Nephron progenitor cell (in vitro differentiated cells): ENCODE measurements at places on chromosomes 5 and 9.

- no peak for DNase-seq
Observed at GRCh38 chr5:175690025-175690424, 32.2 kb downstream of the HRH2 start.

DNA sequence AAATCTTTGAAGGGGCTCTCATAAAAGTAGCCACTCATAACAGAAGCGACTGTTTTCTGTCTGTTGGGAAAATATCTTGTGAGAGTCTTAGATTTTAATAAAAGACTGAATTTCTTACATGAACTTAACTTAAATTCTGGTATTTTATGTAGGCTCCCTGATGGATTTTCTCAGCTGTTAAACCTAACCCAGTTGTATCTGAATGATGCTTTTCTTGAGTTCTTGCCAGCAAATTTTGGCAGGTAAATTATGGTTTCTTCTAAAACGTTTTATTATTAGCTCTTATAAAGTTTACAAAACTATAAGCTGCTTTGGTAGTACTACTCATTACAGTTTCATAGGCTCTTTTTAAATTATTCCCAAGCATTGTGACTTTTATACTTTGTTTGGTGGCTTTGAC, 87.0 kb downstream of the ERBIN start:
- DNase-seq = no peak

- DNase-seq = no peak
Observed at GRCh38 chr5:115767424-115767823, 49.0 kb downstream of the CDO1 start.

- DNase-seq = peak; percentile 74
Observed at GRCh38 chr9:137441289-137441934, at the start of gene ENTPD8. Gene ENTPD8 (minus strand): TSS chr9:137441357. CDS start chr9:137438285, 3,072 bp downstream.

GRCh38 chr5:167180906-167181305, 1110.5 kb upstream of the WWC1 start:
- DNase-seq = no peak

DNA sequence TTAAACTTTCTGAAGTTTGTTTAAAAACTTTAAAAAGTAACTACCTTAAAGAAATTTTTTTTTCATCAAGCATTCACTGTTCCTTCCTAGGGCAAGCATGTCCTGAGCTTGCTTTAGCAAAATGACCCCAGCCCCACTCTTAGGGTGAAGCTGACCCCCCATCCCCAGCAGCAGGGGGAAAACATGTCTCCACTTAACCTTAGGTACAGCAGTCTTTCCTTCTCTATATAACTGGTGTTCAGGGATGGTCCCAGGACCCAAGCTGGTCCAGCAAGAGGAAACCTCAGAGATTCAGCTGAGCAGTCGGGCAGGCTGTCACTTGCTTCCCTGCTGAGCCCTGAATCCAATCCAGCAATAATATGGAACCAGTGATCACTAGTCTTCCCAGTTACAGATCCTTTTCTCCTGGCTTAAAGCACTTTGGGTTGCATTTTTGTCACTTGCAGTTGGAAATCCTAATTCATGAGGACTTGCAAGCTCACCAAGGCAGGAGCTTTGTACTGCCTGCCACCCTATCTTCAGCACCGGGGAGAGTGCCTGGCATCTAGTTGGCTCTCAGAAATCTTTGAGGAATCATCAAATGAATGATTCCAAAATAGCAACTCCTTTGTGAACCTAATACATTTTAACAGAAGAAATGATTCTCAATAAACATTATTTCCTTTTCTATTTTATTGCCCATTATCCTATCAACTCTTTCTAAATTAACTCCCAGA, 91.2 kb downstream of the FSTL4 start:
- DNase-seq = no peak

- no peak for DNase-seq
Observed at GRCh38 chr9:134444038-134444315, 117.7 kb downstream of the RXRA start.

DNA sequence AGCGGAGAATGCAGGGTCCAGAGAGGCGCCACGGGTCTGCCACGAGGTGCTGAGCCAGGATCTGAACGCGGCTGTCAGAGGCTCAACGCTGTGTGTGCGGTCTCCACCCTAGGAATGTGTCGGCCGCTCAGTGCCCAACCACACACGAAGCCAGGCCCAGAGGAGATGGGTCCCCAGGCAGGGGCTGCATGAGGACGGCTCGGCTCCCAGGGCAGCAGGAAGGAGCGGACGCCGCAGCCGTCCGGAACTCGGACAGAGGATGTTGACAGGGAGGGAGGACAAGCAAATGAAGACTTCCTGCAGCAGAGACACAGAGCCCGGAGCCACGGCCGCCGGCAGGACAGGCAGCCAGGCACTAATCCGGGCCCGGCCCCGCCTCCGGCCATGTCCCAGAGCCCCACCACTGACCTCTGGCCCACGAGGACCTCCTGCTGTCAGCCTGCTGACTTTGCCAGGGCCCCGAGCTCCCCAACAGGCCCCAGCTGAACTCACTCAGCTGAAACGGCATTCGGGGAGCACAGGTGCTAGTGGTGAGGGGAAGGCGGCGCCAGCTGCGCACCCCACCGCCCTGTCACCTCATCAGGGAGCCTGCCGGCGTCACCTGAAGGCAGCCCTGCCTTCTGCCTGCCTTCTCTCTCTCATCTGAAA, 12.7 kb downstream of the VAV2 start:
- peak; percentile 57 for DNase-seq

DNA sequence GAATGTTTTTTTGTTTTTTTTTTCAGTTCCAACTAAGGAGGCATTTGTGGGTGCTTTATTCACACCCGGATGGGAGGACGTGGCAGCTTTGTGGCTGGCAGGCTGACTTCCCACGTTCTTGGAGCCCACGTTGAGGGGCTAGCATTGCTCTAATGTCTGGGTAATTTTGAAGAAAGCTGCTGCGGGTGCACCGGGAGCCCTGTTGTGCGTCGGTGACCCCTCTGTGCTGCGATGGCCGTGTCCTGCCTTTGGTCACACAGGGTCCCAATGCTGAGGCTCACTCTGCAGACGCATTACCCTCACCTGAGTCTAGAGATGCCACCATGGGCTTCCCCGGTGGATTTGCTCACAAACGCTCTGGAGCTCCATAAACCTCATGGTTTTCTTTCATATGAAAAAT, 34.2 kb downstream of the NDUFS6 start:
- DNase-seq = no peak

- no peak for DNase-seq
Observed at GRCh38 chr5:107538331-107538730, 132.4 kb downstream of the EFNA5 start.

GRCh38 chr9:70044490-70045307, 1.1 kb downstream of the MAMDC2 start:
- DNase-seq = peak; percentile 23

GRCh38 chr5:2532809-2533208, 218.7 kb downstream of the IRX2 start:
- no peak for DNase-seq

DNA sequence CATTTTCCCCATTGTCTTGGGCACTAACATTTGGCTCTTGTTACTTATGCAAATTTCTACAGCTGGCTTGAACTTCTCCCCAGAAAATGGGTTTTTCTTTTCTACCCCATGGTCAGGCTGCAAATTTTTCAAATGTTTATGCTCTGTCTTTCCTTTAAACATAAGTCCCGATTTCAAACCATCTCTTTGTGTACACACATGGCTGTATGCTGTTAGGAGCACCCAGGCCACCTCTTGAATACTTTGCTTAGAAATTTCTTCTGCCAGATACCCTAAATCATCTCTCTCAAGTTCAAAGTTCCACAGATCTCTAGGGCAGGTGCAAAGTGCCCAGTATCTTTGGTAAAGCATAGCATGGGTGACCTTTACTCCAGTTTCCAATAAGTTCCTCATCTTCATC, 45.6 kb downstream of the NLN start:
- no peak for DNase-seq

DNA sequence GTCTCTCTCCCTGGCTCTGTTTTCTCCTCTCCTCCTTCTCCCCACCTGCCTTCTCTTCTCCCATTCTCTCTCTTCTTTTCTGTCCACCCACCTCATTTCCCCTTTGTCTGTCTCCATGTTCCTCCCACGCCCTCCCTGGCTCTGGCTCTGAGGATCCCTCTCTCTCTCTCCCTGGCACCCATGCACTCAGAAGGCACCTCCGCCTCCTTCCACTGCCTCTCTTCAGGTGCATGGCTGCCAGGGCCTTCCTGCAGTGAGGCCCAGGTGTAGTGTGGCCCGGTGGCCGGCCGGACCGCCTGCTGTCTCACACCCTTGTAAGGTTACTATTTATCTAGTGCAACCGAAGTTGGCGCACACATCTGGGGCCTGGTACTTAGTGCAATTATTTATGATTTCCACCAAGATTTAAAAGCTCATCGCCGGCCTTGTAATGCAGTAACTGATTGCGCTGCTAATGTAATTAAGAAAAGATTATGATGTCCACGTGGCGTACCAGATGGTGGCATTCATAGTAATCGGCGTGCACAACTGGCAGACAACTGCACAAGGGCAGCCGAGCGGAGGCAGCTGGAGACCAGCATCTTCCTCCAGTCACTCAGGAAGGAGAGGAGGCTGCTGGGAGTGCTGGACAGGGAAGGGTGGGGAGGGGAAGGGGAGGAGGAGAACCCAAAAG, 50.4 kb upstream of the MVB12B start:
- no peak for DNase-seq

GRCh38 chr5:56289602-56289987, 56.5 kb upstream of the ANKRD55 start:
- DNase-seq = no peak

DNA sequence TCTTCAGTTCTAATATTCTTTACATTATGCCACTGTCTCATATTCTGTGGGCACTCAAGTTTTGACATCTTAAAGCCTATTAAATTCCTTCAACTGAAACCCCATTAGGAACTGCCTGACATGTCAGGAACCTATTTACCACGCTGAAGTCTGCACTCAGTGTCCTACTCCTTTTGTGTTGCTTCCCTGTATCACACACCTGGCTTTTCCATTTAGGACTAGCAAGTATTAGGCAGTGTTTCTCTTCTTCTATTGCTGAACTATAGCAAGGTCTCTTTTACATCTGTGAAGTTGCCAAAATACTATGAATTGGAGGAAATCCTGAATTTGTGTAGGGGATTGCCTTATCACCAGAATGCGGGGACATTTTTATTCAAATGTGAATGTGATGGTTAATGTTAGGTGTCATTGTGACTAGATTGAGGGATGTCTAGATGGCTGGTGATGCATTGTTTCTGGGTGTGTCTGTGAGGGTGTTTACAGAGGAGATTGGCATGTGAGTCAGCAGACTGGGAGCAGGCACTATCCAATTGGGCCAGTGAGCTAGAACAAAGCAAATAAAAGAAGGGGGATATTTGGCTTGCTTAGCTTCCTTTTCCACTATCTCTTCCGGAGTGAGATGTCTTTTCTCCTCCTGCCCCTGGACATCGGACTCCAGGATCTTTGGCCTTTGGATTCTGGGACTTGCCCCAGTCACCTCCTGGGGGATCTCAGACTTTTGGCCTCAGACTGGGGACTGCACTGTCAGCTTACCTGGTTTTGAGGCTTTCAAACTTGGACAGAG, 21.2 kb upstream of the VCAN start:
- DNase-seq = no peak

DNA sequence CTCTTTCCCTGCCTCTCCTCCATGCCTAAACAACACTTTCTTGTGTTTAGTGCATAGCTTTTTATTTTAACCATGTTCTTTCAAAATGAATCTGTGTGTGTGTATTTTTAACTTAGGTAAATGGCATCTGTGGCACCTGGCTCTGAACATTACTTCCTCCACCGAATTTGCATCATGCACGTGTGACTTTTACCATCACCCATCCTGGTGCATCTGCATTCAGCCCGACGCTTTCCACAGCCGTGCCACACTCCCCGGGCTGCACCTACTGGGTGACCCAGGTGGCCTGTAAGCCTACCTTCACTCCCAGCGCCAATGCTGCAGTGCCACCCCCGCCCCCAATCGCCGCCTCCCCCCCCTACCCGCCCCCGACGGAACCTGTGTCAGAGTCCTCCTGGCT, 12.7 kb upstream of the FCN1 start:
- no peak for DNase-seq

- DNase-seq = no peak
Observed at GRCh38 chr9:137676998-137677397, 58.2 kb downstream of the EHMT1 start.

- no peak for DNase-seq
Observed at GRCh38 chr9:105396441-105396840, 51.4 kb upstream of the FSD1L start.

GRCh38 chr5:151721087-151721646, 34.5 kb upstream of the SPARC start:
- DNase-seq = no peak

GRCh38 chr9:81411961-81412360, 277.4 kb downstream of the TLE1 start:
- no peak for DNase-seq

DNA sequence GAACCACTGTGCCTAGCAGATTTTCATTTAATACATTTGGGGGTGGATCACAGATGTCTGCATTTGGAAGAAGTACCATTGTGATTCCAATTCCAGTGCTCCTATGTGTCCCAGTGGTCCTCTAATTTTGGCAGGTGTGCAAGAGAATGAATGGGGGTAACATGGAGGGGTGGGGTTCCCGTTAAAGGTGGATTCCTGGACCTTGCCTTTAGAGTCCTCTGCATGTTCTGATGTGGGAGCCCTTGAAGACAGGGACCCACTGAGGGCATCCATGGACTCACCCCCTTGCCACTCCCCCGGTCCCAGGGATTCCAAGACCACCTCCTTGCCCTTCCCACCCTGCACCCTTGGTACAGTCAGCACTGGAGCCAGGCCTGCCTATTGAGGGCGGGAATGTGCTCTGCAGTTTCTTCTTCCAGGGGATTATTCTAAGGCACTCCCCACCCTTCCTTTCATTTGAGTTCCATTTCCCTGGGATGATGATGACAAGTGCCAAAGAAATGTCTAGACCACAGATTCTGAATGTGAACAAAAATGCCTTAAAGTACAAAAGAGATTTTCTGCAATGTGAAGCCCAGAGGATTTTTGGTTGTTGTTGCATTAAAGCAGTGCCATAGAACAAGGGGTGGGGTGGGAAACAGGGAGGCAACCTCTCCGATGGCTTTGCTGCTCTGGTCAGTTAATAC, 119.4 kb upstream of the PTCH1 start:
- no peak for DNase-seq

DNA sequence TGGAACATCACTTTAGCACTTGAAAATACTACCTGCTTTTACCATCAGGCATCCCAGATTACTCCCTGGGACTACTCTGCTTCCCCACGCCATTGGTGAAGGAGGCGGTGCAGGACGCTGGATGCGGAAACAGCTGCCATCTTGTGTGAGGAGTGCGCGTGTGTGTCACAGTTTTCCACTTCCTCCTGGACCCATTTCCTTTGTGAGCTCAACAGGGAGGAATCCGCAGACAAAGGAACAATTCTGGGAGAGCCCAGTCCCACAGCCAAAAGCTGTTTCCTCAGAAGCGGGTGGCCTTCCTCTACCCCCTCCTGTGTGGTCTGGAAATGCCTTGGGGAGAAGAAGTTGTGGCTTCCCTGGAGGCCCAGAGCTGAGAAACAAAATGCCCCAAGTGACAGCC, 16.8 kb downstream of the AFAP1L1 start:
- DNase-seq = no peak
